Activated CD4-positive, alpha-beta T cell treated with anti-CD3 and anti-CD28 coated beads for 4 hours (primary cell): ENCODE measurements at places on chromosomes 3 and 15.

DNA sequence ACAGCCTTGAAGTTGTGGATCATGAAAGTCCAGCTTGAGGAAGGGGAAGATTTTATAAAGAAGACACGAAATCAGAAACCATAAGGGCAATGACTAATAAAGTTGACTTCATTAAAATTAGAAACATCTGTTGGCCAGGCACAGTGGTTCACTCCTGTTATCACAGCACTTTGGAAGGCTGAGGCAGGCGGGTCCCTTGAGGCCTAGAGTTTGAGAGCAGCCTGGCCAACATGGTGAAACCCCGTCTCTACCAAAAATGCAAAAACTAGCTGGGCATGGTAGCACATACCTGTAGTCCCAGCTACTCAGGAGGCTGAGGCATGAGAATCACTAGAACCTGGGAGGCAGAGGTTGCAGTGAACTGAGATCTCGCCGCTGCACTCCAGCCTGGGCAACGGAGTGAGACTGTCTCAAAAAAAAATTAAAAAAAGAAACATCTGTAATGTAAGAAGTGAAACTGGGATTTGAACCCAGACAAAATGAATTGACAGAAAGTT lies 7.9 kb upstream of the UBXN7 start:
- no peak for DNase-seq

DNA sequence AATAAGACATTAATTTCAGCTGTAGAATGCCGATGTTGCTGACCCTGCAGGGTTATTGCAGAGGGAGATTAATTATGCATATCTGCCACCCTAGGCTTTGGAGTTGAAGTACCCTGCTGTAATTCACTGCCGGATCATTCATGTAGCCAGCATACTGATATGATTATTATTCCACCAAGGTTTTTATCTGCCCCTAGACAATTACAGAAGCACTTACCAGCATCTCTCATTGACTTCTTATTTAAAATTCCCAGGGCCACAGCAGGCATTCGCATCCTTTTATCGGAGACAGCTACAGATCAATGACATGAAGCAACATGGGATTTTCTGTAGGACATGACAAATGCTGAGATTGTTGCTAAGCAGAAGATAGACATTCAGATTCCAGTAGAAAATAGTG lies 31.3 kb downstream of the IL1RAP start:
- no peak for DNase-seq

DNA sequence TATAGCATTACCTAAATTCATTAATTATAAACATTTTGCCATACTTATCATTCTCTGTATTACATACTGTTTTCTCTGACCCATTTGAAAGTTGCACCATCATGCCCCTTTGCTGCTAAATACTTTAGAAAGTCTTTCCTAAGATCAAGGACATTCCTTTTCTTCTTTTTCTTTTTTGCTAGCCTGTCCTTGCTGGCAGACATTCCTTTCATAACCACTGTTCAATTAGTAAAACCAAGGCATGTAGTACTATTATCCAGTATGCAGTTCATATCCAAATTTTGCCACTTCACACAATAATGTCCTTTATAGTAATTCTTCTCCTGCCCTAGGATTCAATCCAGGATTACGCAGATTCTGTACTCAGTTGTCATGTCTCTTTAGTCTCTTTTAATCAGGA lies 321.0 kb upstream of the C2CD4B start:
- no peak for DNase-seq

- no peak for DNase-seq
These were observed 1.1 kb downstream of the CMTM8 start for GRCh38 chr3:32239307-32240158.

DNA sequence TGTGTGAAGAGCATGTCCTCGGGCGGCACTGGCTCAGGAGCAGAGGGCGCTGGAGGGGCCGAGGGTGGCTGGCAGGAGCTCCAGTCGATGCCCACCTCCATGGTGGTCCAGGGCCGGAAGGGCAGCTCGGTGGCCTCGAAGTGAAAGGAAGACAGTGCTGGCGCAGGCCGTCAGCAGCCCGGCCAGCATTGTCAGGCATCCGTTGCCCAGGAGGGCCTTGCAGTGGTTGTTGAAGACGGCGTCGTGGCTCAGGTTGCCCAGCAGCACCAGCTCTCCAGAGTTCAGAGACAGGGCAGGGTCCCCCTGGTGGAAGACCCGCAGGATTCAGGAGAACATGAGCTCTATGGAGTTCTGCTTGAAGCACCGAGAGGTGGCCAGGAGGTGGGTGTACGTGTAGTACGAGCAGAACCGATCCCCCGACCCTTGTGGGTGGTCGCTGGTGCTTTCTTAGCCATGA lies 16.5 kb upstream of the SIAH2 start:
- no peak for DNase-seq

GRCh38 chr3:52379610-52380009 lies 63.5 kb downstream of the DNAH1 start:
- DNase-seq: no peak

DNA sequence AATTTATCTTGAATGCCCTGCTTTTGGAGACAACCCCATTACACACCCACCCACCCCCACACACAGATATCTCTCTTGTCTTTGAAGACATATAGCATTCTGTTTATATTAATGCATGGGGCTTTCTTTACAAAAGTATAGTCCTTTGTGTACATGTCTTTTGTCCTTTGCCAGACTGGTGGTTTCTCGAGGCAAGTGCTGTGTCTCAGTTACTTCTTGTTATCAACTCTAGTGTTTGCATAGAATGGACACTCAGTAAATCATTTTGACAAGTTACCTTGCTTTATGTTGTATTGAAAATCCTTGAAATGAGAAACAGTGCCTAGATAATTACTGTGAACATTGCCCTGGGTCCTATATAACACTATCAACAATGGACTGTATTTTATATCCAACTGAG lies 33.9 kb downstream of the KBTBD8 start:
- no peak for DNase-seq

GRCh38 chr15:85879334-85880163 lies 84.8 kb upstream of the KLHL25 start:
- no peak for DNase-seq

GRCh38 chr3:139627759-139628158 lies 50.0 kb downstream of the NMNAT3 start:
- DNase-seq: no peak

GRCh38 chr3:65635657-65636056 lies 403.1 kb downstream of the MAGI1 start:
- DNase-seq: no peak

DNA sequence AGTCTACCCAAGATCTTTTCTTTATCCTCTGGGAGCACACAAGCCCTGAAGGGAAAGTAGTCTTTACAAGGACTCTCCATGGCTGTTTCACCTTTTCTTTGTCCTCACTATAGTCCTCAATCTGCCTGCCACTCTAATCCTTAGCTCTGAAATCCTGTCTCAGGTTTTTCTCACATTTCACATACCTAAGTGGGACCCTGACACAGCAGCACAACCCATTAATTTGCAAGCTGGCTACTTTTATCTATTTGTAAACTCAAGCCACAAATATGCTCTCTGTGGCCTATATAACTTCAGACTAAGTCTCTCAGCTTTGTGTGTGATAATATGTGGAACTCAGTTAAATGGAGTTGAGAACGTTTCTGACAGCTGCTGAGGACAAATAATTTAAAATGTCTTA lies 19.8 kb downstream of the SIN3A start:
- DNase-seq: no peak

DNA sequence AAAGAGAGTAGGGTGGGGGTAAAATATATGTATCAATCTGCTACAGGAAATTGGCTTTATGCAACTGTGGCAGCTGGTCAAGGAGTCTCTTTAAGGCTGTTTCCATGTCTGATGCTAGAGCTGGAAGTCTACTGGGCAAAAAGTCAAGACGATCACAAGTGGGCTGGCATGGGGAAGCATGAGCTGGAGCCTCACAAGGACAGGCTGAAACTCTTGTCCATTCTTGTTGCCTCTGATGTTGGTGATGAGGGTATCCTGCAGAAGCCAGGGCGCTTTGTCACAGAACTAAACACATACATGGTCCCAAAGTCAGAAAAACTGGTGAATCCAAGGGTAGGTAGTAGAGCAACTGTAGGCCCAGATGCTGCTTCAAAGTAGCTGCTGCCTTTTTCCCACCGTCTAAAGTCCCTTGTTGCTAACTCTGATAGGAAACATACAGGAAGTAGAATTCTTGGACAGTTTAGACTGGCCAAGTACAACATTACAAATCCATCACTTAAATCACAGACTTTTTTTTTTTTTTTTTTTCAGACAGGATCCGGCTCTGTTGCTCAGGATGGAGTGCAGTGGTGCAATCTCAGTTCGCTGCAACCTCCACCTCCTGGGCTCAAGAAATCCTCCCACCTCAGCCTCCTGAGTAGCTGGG lies 54.2 kb downstream of the RPL39L start:
- DNase-seq: no peak

DNA sequence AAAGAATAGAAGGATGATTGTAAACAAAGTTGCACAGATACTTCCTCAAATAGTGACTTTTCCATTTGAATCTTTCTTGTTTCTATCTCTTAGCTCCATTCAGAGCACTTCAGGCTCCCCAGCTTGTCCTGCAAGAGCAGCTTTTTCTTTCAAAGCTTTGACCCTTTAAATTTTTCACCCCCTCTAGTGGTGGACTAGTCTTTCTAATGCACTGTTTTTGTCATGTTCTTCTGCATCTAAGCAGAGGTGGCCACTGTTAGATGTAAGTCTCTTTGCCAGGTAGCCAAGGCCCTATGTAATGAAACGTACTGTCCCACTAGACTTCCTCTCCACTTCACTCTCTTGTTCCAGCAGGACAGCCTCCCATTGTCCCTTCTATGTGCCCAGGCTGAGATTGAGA lies 74.0 kb upstream of the MANF start:
- no peak for DNase-seq

DNA sequence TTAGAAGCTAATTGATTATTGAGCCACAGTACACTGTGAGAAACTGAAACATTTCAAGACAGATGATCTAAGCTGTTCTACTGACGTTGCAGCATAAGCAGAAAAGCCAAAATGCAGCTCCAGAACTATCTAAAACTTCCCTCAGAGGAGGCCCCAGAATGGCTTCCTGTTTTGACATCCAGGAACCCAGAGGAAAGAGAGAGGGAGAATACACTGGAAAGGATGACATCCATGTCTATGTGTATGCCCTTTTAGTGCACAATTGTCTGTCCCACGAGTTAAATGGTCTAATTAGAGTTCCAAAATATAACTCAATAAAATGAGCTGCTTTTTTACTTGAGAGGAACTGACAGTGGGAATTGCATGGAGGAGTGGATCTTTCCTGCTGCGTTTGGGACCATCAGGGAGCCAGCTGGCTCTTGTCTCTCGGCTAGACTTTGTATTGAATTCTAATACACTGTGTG lies 688.1 kb downstream of the ZNF385D start:
- no peak for DNase-seq

GRCh38 chr15:101210466-101210865 lies 41.4 kb downstream of the CHSY1 start:
- no peak for DNase-seq

- DNase-seq: no peak
These were observed 3.5 kb upstream of the SSR3 start for GRCh38 chr3:156558389-156558788.

- no peak for DNase-seq
These were observed 96.0 kb upstream of the PPP2R3A start for GRCh38 chr3:135869439-135870105.

GRCh38 chr15:38720893-38721567 lies 156.4 kb upstream of the RASGRP1 start:
- DNase-seq: no peak

DNA sequence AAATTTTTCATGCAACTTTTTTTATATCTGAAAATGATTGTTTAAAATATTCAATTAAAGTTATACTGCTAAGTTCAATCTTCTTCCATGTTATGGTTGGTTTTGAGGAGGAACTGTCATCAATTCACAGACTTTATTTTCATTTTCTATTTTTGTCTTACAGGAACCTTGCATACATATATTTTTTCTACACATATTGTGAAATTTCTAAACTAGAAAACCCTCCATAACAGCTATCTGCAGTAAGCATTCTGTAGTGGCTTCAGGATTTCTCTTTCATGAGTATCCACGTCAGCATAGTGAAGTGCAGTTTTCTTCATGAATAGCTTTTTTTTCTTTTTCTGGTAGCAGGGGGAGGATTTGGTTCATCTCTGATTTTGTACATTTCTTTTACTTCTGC lies 48.2 kb downstream of the ATR start:
- DNase-seq: no peak

DNA sequence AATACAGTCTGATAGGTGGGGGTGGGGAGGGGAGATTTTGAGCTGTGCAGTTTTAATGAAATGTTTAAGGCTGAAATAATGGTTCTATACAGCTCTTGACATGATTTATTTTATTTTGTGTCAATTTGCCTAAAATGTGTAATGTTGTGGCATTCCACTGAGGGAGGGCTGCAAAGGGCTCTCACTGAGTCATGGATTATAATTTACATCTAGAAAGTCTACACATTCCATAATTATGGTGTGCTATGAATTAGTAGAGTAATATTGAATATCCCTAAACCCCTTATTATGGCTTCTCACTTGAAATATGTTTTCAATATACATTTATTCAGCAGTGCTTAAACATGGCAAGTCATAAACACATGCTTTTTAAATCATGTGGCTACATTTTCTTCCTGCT lies 103.9 kb downstream of the RARB start:
- no peak for DNase-seq

DNA sequence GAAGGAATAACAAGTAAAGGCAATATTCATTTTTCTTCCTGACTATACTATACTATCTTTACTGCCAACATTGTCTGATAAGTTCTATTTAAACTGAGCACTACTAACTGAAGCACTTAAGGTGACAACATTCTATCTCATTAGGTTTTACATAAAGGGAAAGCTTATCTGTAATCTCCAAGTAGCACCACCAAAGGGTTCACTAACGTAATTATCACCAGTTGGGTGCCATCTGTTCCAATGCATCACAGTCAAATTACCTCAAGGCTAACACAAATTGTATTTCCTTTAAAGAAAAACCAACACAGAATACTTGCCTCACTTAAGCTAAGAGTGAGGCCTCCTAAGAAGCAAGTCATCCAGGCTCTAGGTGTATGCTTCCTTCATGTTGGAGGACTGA lies 453.8 kb downstream of the RAP2B start:
- DNase-seq: no peak

DNA sequence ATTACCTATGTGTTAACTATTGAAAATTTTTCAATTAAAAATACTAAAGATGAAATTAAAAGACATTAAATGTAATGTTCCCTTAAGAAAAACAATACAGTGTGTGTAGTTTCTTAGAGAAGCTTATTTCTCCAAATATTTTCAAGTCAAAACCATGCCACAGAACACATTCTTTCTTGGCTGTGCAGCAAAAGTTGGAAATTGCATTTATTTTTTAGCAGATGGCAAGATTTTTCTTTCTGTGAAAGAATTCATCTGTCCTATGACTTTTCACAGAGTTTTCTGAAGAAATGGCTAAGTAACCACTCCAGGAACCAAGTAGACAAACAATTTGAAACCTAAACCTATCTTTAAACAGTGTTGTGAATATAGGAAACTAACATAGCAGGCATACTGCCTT lies 47.2 kb downstream of the IMPG2 start:
- no peak for DNase-seq

DNA sequence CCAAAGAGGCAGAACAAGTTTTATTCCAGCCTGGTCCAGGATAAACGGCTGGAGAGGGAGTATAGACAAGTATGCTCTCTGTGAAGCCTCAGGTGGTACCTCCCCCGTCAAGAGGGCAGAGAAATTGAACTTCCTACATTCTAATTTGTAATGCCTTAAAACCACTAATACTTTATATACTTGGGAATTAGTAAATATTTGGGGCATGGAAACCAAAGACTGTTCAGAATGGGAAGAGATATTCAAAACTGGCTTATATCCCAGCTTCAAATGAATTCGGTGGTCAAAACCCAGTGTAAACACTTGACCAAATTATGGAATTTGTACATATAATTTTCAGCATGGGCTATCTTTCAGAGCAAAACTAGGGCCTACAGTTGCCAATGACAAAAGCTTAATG lies 122.6 kb downstream of the FBN1 start:
- DNase-seq: no peak
